ENCODE measurements at places on chromosomes 7 and 10.

GRCh38 chr7:105656922-105657521, 75.7 kb upstream of the EFCAB10 start:
- peak; percentile 82 for DNase-seq

DNA sequence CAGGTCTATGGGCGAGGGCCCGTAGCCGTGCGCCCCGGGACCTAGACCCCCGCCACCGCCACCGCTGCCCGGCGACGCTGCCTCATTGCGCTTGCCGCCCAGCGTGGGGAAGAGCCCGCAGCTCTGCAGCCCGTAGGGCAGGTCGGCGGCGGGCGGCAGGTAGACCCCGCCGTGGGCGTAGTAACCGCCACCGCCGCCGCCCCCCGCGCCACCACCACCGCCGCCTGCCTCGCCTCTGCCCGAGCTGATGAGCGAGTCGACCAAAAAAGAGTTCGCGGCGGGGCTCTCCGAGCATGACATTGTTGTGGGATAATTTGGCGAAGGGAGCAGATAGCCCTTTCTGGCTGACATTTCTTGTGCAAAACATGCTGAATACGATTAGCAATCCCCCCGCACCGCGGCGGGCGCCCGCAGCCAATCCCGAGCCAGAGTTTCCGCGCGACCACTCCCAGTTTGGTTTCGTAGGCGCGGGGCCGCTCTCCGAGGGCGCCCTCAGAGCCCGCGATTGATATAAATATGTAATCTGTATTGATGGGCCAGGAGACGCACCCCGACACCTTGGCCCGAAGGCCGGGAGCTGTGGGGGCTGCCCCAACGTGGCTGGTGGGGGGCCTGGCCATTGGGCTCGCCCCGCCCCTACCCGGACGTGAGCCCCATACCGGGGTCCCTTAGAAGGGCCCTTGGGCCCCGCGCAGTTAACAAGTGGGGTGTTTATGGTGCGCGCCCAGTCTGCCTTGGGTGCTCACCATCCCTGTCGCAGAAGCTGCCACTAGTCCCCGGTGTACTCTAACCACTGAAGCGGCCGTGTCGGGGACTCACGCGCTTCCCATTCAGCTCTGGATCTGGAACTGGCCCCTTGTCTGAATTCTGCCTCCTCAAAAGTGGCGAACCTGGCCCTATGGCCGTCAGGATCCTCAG, at the start of gene HOXA10:
TSS of gene HOXA10 (minus strand) at position 365 of the 918 bp plus-strand sequence. CDS start at position 351, 14 bp downstream.
- DNase-seq, result no peak

- no peak for DNase-seq
Observed at GRCh38 chr7:138773817-138774216, 24.0 kb upstream of the TMEM213 start.

DNA sequence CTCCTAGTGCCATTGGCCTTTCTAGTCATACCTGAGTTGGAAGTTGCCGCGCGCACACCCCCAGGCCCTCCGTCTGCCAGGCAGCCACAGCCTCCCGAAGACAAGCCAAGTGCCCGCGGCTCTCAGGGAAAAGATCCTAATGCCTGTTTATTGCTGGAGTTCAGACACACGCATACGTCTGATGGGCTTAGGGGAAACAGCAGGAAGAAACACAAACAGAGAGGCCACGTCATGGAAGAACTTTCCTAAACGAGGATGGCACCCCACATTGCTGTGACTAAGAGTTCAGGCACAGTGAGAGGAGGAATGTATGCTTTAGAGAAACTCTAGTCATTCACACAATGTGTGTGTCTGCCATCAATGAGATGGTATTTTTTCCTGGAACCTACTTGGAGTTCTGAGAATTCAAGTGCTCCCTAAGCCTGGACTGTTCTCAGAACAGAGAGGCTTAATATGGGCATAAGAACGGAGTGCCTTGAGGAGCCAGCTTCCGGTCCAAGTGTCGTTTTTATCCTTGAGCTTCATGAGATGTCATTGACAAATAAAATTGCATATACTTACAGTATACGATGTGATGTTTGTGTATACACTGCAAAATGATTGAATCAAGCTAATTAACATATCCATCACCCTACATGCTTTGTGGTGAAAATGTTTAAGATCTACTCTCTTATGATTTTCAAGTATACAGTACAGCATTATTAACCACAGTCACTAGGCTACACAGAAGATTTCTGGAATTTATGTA, 11.6 kb upstream of the RBP3 start:
- DNase-seq, result no peak

DNA sequence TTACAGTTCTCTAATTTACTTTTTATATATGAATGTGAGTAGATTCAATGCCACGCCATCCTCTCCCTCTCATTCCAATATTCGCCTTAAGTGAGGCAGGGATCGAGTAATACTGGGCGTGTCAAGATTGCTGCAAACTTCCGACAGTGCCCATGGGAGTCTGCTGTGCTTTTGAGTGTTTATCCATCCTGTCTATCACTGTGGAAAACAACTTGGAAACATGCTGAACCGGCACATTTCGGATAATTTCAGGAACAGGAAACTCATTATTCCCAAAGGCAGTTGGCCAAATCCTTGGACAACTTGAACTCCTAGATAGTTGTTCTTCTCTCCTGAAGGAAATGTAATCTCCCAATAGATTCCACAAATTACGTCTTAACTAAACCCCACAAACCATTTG, 28.5 kb downstream of the PIP4K2A start:
- DNase-seq, result no peak

DNA sequence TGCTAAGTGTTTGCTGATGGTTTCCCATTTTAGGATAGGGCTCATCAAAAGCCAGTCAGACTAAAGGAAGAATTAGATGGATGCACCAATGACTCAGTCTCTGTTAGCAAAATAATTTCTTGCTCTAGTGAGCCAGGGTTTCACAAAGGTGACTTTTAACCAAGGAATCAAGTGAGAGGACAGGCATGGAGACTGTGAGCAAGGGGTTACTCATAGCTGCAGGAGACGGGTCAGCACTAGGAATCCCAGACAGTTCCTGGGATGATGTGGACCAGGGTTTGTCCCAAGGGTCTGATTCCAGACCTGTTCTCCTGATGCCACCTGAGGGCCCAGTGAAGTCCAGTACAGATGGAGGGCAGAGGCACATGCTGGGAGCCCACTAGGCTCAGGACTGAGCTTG, 138.1 kb downstream of the NOC3L start:
- no peak for DNase-seq

- no peak for DNase-seq
Observed at GRCh38 chr7:149330914-149331567, 69.0 kb downstream of the ZNF783 start.

DNA sequence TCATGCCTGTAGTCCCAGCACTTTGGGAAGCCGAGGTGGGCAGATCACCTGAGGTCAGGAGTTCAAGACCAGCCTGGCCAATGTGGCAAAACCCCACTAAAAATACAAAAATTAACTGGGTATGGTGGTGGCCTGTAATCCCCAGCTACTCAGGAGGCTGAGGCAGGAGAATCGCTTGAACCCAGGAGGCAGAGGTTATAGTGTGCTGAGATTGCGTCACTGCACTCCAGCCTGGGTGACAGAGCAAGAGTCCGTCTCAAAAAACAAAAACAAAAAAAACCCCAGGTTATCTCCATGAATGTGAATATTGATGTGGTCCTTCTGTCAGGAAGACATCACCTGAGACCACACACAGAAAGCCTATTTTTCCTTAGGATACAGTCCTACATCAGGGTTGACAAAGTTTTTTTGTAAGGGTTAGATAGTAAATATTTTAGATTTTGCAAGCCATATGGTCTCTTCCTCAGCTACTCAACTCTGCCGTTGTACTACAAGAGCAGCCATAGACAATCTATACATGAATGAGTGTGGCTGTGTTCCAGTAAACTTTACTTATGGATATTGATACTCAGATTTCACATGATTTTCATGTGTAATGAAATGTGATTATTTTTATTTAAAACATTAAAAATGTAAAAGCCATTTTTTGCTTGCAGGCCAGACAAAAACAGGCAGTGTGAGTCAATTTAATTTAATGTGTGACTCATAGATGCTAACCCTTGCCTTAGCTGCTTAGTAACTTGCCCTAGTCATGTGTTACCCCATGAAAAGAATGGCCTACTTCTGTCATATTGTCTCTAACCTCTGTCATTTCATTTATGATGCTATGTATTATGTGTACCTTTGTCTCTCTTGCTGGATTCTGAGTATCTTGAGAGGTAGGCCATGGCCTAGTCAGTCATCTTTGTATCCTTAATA, 78.1 kb downstream of the TPST1 start:
- DNase-seq, result no peak

- no peak for DNase-seq
Observed at GRCh38 chr10:129332476-129332875, 134.6 kb upstream of the MGMT start.

- DNase-seq, result no peak
Observed at GRCh38 chr7:150989456-150989855, 1.4 kb upstream of the NOS3 start.

DNA sequence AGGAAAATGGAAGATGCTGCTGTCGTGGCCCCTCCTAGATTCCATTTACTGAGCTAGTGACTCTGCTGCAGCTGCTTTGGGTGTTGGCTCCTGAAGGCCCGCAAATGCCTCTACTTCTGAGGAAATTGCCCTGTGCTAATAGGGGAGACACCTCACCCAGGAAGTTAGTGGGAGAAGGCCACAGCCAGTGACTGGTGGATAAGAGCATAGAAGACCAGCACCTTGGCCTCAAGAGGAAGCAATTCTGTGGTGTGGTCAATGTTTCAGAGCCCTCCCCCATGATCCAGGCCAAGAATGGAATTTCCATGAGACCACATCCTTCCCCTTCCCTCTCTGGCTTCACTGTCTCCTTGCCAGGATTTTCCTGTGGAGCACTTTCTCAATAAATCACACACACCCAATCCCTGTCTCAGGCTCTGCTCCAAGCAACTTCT, 25.0 kb upstream of the FZD1 start:
- DNase-seq, result no peak

GRCh38 chr7:27424231-27424630, 181.6 kb downstream of the EVX1 start:
- no peak for DNase-seq

- no peak for DNase-seq
Observed at GRCh38 chr10:129398711-129399141, 68.3 kb upstream of the MGMT start.

DNA sequence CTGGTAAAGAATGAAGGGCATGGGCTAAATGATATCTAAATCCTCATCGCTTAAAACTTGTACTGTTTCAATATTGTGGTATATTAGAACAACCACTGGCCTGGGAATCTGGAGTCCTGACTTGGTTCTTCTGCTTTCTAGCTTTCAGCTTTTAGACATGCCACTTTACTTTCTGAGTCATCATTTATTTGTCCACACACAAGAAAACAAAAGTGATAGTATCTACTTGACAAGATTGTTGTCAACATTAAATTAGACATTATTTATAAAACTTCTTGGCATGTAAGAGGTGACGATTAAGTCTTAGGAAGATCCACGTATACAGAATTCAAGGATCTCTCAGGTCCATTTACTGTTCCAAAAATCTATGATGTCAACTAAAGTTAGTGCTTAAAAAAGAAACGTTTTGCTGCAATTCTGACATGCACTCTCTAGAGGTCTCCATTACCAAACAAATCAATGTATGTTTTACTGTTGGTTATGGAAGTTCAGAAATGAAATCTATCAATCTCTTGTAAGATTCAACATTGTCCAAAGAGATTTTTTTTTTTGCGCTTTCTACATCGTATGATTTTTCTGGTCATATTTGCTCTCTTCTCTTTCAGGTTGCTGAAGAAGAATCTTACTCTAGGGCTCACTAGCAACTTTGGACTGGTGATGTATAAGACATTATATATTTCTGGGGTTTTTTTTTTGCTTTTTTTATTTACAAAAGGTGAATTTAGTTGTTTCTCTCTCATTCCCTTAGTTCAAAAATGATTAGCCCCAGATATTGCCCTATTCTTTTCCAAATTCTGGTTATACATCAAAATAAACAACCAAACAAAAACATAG, 53.6 kb upstream of the DYNC1I1 start:
- no peak for DNase-seq

DNA sequence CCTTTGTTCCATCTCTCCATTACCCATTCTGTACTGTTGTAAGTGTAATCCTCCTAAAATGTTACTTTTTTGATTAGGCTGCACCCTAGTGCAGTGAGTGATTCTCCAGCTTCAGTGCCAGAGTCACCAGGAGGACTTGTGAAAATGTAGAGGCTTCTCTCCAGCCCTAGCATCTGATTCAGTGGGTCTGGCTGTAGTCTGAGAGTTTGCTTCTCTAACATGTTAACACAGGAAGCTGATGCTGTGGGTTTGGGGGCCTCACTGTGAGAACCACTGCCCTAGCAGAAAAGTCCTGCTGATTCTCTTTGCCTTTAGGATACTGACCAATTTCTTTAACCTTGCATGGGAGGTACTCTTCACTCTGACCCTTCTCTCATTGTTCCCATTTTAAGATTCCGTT, 24.4 kb downstream of the CSGALNACT2 start:
- DNase-seq, result no peak

- peak; percentile 73 for DNase-seq
Observed at GRCh38 chr7:25862261-25863004, 289.6 kb upstream of the NFE2L3 start.

GRCh38 chr7:3605222-3605621, 304.2 kb downstream of the SDK1 start:
- DNase-seq, result no peak

- no peak for DNase-seq
Observed at GRCh38 chr10:132900211-132900756, 42.1 kb downstream of the CFAP46 start.

DNA sequence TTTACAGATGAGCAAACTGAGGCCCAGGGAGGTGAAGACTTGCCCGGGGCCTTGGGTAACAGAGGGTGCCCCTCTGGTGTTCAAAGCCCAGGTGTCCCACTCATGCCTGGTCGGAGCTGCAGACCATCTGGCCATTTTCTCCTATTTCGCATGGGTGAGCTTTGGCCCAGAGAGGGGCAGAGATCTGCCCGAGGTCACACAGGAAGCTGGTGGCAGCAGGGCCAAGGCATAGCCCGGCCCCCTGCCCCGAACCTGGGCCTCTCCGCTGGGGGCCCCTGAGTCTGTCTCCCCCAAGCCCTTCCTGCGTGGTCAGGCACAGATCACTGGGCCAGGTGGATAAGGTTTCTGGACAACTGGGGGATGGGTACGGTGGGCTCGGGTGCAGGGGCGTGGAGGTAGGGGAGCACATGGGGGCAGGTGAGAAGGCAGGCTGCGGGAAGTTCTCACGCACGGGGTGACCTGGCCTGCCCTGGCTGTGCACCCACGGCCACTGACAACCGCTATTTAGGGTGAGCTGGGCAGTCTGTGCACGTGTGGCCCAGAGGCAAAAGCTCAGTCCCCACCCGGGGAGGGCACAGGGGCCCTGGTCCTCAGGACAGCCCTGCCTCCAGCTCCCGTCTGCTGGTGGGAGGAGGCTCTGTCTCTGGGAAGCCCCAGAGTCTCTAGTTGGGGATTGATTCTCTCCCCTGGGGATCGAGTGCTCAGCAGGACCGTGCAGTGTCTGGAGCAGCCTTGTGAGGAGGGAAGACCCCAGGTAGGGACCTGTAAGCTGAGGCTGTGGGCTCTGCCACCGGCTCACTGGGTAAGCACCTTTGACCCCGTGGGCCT, 68.6 kb downstream of the UNCX start:
- no peak for DNase-seq

GRCh38 chr7:1588978-1589377, 19.1 kb upstream of the PSMG3 start:
- DNase-seq, result no peak

Measured in CD4-positive, alpha-beta T cell treated with Interleukin-2 at 100 ng/mL for 4 hours (primary cell).